Inflammatory macrophage treated with lipopolysaccharide for 1 hour (primary cell): ENCODE measurements at places on chromosomes 7 and 10.

- no peak for DNase-seq
Measured at GRCh38 chr7:157928171-157928794, 591.5 kb downstream of the DNAJB6 start.

- DNase-seq = no peak
Measured at GRCh38 chr10:74329873-74330272, 178.9 kb downstream of the ADK start.

DNA sequence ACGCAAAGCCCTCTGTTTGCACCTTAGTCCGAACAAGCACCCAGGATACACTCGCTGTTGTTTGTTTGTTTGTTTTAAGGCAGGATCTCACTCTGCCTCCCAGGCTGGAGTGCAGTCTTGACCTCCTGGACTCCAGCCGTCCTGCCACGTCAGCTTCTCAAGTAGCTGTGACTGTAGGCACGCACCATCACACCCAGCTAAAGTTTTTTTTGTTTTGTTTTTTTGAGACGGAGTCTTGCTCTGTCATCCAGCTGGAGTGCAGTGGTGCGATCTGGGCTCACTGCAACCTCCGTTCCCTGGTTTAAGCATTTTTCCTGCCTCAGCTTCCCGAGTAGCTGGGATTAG, 76.8 kb downstream of the CTBP2 start:
- DNase-seq = no peak

GRCh38 chr10:52523696-52524095, 209.6 kb downstream of the DKK1 start:
- no peak for DNase-seq

DNA sequence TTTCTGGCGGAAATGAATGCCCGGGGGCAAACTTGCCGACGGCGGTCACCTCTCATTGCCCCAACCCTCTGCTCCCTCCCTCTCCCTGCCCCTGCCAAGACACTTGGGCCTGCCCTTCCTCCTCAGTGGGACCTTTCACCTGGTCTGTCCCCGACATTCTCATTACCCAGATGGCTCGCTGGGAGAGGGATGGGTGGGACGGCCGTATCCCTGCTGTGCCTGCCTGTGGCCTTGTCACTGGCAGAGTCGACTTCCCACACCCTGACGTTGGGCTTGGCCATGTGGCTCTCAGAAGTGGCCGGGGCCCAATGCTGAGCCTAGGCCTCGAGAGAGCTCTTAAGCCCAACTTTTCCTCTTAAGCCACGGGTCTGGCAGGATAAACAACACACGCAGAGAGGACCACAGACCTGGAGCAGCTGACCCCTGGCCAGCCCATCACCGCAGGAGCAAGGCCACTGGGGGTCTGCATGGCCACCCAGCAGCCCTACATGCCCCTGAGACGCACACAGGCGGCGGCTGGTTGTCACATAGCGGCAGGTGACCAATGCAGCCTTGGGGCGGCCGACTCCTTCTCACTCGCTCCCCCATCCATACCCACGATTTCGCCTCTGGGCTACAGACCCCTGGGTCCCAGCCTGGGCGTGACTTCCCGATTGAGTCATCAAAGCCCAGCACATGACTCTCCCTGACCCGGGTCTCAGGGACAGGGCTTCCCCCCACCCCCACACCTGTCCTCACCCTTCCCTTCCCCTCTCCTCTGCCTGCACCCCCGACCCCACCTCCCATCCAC, 40.1 kb downstream of the SLC29A4 start:
- no peak for DNase-seq

DNA sequence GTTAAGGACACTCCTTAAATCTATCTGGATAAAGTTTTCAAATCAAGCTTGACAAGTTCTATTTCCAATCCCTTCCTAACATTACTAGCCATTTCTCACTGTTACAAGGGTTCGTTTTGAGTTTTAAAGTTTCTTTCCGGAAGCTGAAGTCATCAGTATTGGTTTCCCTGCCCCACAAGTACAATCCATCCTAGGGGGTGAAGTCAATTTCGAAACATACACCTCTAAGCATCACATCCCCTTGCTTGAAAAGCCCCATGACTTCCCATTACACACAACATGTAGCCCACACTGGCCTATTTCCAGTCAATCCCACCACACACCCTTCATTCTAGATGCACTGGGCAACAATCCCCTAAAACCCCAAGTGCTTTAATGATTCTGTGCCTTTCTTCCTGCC, 13.0 kb downstream of the DPY19L1 start:
- DNase-seq = no peak

DNA sequence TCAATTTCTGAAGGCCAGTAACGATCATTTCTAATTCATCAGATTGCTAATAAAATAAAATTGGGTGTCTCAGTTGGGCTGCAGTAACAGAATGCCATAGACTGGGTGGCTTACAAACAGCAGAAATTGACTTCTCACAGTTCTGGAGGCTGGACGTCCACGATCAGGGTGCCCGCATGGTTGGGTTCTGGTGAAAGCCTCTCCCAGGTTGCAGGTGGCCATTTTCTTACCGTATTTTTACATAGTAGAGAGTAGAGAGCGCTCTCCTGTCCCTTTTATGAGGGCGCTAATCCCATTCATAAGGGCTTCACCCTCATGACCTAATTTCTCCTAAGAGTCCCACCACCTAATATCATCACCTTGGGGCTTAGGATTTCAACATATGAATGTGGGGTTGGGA, 106.0 kb downstream of the SPAG6 start:
- no peak for DNase-seq

DNA sequence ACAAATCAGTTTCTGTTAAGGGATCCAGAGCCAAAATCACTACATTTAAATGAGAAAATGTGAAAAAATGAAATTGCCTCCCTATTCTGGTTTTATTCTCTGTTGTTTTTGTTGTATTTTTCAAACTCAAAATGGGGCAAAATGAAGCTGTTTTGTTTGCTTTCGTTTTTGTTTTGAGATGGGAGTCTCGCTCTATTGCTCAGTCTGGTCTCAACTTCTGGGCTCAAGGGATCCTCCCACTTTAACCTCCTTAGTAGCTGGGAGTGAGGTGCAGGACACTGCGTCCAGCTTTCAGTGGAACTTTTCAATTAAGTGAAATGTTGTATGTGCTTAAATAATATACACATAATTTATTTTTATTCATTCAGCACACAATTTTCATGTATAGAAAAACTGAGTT, 205.0 kb downstream of the SORCS1 start:
- DNase-seq = no peak

- no peak for DNase-seq
Measured at GRCh38 chr10:128529225-128529624, 403.0 kb upstream of the MKI67 start.

- DNase-seq = peak; percentile 62
Measured at GRCh38 chr7:35801392-35802101, 690 bp downstream of the SEPTIN7 start.

DNA sequence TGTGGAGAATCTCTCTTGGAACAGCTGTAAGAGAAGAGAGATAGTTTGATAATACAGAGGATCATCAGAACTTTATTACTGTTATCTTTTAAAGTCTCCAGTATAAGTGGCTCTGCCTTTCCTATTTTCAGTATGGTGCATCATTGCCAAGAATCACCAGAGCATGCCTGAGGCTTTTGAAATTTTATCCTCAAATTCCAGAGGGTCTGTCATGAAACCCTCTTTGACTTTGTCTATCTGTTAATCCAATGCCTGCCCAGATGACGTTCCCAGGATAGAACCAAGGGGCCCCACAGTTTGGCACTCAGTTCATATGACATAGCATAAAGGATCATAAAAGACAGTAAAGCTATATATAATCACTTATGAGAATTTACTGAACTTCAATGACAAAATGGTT, 35.3 kb upstream of the SEMA3C start:
- no peak for DNase-seq

- DNase-seq = peak; percentile 20
Measured at GRCh38 chr7:28956608-28957063, 1.5 kb downstream of the TRIL start.

GRCh38 chr10:35875016-35875676, 233.1 kb upstream of the FZD8 start:
- DNase-seq = no peak

DNA sequence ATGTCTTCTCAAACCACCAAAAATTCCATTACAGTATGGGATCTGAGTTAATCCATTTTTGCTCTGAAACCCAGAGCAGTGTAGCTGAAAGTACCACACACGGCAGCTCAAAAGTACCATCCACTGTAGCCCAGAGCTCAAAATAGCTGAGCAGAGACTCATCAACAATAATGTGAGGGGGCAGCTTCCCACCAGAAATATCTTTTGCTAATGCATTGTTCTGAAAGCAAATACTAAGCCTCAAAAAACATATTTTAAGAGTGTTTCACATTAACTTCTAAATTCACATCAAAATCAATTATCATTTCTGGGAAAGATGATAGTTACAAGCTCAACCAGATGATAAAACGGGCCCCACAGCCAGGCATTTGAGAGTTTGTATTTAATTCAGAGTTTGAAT, 73.7 kb downstream of the ABLIM1 start:
- no peak for DNase-seq

DNA sequence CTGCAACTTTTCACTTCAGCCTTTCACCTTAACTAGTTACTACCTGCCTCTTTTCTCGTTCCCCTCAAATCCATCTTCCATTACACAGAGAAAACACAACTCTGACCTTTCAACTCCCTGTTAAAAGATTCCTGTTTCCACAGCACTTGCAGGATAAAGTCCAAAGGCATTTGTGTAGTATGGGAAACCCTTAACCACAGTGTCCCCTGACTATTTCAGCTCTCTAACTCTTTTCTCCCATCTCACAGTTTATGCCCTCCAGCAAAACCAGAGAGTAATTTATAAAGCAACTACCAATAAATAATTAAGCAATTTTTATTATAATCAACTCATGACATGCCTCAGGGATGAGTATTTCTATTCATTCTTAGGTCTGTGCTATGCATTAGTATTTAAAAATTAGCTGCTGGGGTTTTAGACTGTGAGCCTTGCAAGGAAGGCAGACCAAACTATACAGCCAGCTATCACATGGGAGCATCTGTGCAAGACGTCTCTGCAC, 51.0 kb downstream of the COL1A2 start:
- no peak for DNase-seq

DNA sequence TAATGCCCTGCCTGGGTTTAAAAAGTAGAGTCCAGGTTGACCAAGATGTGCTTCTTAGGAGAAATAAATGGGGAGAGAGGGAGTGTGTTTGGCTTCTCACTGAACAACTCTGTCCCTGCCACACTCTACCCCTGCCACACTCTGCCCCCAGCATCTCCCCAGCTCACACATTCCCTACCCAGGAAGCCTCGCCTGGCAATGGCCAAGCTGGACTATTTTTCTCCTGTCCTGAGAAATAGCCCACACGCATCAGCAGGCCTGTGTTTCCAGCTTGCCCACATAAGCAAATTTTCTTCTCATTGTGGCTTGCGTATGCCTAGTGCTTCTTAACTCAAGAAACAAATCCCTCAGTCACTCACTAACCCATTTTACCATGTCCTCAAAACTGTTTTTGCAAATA, 1.8 kb downstream of the LRRC18 start:
- DNase-seq = no peak

GRCh38 chr10:97393034-97393573, 8.0 kb downstream of the RRP12 start:
- no peak for DNase-seq

DNA sequence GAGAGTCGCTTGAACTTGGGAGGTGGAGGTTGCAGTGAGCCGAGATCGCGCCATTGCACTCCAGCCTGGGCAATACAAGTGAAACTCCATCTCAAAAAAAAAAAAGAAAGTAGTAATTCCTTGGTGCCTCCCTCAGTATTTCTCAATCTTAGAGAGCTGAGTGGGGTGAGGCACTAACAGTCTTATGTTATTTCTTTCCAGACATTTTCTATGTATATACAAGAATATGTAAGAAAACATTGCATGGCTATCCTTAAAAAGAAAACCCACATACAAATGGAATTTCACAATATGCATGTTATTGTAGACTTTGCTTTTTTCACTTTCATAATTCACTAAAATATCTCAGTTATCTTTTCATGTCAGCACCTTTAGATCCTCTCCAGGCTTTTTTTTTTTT, 13.6 kb upstream of the SLF2 start:
- DNase-seq = no peak

DNA sequence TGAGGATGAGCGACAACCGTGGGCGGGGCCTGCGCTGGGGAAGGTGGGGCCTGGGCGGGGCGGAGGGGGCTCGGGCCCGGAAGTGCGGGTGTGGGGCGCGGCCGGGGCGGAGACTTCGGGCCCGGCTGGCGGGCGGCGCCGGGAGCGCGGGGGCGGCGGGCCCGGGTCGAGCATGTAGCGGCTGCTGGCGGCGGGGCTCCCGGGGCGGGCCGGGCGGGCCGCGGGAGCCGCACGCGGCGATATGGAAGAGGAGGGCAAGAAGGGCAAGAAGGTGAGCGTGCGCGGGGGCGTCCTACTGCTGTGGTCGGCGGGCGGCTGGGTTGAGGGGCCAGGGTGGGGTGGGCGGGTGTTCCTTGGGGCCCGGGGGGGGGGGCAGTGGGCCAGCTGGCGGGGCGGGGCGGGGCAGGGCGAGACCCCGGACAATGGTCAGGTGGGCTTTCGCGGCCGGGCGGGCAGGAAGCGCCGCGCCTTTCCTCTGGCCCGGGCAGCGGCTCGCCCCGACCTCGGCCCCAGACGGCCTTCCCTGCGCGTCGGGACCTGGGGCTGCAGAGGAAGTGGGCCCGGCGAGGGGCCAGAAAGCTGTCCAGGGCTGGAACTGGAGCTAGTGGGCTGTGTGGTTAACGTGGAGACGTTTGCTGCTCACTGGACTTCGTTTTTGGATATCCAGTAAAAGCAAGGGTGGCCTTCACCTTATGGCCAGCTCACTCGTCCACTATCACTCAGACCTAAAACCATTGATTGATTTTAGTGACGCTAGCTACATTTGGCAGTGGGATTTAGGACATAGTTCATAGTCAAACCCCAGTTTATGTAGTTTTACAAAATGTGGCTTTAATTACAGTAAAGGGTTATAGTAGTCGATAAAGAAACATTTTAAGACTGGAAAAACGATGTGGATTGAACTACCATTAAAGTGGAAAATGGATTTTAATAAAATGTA, at the start of gene CCM2:
Gene CCM2 (plus strand): TSS at position 109 of the 940 bp plus-strand sequence. CDS start 133 bp downstream, at position 242.
- DNase-seq = peak; percentile 40

- no peak for DNase-seq
Measured at GRCh38 chr7:78296046-78296597, 497.5 kb downstream of the PHTF2 start.

GRCh38 chr7:55021053-55021452, 2.2 kb downstream of the EGFR start:
- DNase-seq = no peak

- no peak for DNase-seq
Measured at GRCh38 chr7:117669818-117670217, 190.0 kb downstream of the CFTR start.

DNA sequence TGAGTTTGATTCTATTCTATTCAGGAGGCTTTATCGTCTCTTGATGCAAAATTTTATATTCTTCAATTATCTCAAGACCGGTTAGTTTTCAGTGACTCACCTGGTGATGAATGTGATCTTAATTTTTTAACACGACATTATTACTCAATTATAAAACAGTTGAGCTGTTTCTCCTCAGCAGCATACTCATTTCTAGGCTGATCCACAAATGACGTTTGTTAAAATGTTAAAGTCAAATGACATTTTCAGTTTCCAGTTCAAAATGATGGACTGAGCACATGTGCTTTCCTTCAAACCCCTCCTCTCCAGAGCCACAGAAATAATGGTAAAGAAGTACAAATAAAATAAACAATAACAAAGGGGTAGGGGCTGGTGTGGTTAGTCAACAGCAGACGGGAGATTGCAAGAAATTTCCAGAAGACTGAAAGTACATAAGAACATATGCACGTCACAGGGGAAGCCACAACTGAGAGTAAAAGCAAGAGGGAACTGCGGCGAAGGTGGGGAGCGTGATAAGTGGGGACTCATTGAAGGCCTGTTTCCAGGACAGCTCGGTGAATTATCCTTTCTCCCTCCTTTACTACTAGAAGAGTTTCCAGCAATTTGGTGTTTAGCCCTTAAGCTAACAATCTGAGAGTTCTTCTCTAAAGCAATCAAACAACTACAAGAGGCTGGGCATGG, 10.9 kb downstream of the MACROH2A2 start:
- DNase-seq = no peak
